ENCODE measurements at places on chromosomes 5 and 9.

DNA sequence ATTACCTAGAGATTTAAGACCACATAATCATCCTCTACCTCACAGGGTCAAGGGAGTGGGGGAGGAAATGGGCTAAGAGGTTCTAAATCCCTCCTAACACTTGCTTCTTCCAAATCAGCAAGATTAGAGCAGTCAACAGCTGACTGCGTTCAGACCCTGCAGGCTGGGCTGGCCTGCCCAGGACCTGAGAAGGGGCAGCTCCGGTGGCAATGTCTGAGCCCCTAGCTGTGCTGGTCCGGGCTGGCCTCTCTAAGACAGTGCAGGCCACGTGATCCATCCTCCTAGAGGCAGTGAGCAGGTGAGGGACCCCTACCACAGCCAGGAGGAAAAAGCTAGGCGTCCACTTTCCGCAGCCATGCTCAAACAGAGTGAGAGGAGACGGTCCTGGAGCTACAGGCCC is at the start of gene KCNV2:
KCNV2 (plus strand) TSS at position 126 of the 400 bp plus-strand sequence; CDS start at position 356, 230 bp downstream.
- DNase-seq: no peak

- no peak for DNase-seq
Observed at GRCh38 chr9:87107072-87107471, 159.8 kb upstream of the GAS1 start.

GRCh38 chr5:103291606-103292005 is 33.0 kb downstream of the MACIR start:
- DNase-seq: no peak

DNA sequence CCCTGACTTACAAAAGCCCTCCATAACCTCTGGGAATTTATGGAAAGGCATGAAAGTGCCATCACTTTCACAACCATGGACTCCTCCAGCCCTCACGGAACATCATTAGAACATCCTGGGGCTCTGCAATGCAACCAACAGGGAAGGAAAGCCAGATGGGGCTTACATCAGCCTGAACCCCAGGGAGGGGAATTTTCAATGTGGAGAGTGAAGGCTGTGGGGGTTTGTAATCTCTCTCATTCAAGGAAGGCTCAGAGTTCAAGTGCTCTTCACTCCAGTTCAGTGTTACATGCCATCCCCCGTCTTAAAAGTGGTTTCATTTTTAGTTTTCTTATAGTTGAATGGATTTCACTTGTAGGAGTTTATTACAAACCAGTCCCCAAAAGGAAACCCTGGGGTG is 5.7 kb downstream of the SPRY4 start:
- DNase-seq: no peak

DNA sequence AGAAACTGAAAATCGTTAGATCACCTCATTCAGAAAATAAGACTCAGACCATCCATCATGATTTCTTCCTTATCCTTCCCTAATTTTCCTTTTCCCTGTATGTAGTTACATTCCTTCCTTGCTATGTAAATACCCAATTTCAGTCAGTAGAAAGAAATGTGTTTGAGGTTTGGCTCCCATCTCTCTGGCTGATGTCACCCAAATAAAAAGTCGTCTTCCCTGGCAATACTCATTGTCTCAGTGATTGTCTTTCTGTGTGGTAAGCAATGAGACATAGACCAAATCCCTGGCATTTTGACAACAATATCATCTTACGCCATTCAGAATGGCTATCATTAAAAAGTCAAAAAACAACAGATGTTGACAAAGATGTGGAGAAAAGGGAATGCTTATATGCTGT is 303.9 kb upstream of the EDIL3 start:
- peak; percentile 85 for DNase-seq

- no peak for DNase-seq
Observed at GRCh38 chr5:135169753-135170152, 135.7 kb upstream of the PITX1 start.

GRCh38 chr9:3513265-3513818 is 12.5 kb downstream of the RFX3 start:
- DNase-seq: no peak

DNA sequence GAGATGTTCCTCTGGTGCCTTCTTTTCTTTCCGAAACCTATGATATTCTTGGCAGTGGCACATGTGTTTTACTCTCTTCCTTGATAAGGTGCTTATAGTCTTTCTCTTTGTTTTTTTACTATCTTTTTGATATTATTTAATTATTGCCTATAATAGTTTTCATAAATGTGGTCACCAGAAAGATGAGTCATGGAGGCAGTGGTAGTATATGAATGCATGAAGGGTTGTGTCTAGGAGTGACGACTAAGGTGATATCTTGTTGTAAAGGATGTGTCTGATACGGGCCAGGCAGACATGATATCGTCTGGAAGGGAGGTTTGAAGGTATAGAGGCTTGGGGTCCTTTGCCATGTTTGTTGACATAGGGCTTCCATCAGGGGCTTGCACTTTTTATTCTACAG is 36.8 kb downstream of the SLC44A1 start:
- DNase-seq: no peak

- no peak for DNase-seq
Observed at GRCh38 chr9:32326146-32326545, 58.3 kb upstream of the ACO1 start.

DNA sequence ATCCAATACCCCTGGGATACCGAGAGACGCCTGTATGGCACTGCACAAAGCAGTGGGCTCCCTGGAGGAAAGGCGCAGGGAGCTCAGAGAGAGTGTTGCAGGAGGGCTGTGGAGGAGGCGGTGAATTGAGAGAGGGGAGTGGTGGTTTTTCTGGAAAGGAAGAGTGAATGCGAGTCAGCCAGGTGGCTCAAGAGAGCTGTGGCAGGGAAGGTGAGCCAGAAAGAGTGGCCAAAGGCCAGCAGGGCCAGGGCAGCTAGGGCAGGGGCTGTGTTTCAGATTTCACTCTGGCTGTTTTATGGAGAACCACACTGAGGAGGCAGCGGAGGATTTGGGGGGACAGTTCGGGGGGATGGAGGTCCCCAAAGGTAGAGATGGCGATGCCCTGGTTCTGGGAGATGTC is 13.0 kb upstream of the DAB2IP start:
- no peak for DNase-seq

DNA sequence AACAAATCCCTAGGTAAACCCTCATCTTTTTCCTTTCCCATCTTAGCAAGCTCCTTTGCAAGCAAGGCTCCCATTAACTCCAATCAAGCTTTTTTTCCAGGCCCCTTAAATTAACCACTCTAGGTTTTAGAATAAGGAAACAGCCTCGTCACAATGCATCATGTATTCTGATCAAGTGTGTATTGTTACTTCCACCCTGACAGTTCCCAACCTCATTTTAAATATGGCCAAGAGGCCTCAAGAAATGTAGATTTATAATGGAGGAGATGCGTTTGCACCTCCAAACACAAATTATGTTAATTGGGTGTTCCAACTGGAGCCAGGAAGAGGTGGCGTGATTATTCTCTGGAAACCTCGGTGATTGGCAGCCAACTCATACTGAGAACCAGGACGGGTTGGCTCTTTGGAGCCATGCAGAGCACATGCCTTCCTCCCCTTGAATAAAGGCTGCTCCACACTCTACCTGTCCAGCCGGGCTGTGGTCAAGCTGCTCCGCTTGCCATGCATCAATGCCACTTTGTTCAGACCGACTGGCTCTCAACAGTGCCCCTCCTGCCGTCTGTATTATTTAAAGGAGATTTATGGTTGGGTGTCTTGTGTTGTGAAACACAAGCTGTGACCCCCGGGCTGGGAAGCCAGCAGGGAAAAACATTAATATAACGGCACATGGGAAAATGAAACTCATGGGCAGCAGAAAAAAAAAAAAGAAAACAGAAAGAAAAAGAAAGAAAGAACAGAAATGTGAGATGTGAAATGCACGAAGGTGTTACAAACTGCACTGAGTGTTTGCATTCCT is 191.1 kb downstream of the EBF1 start:
- no peak for DNase-seq

DNA sequence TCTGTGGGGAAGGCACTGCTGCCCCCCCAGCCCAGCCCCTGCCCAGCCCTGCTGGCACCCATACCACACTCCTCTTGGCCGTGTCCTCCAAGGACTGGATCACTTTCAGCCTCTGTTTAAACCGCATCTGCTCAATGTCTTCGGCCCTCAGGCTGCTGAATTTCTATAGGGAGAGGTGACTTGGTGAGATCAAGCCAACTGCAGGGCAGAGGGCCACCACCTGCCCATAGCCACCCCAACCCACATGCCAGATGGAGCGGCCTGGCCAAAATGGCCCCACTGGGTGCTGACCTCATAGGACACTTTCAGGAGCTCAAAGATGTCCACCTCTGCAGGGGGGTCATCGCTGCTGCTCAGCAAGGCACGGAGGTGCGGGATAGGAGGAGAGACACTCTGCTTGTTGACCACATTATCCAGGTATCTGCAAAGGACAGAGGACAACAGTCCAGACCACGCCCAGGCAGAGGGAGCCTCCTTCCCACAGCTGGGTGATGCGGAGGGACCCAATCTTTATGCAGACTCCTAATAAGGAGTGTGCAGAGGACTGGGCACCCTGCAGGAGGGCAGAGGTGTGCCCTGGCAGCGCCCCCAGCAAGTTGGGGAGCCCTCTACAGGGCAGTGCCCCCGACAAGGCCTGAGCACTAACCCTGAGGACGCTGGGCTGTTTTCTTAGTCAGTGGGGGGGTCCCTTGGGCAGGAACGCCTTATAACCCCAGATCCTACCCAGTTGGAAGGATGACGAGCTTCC is 14.4 kb upstream of the MRNIP start:
- DNase-seq: no peak

DNA sequence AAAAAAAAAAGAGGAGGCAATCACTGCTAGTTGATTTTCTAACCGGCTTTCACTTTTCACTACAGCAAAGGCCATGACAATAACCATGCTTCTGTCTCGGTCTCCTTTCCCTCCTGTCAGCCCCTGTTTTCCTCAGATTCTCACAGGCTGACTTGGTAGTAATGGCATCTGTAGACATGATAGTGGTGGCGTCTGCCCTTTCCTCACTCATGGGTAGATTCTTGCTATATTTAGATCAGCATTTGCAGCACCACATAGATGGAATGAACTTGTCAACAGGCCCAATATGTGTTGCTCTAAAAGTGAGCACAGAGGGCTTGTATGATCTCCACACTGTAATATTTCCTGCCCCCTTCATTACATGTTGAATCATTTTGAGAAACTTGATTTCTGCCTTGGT is 120.3 kb upstream of the FTMT start:
- DNase-seq: no peak

DNA sequence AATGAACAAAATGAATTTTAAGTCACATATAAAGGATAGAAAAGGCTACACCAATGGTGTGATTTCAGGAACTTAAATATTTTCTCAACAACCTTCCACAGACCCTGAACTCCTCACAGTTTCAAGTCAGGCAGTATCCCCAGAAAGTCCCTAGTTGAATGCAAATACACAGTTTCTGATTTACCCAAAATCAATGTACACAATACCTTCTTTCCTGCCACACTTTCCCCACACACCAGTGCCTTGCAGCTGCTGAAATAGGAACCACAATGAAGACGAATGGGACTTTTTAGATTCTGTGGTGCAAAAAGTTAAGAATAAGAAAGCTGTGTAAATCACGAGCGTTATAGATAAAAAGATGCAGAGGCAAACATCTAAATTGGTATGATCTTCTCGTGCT is 552.4 kb upstream of the MEF2C start:
- no peak for DNase-seq

DNA sequence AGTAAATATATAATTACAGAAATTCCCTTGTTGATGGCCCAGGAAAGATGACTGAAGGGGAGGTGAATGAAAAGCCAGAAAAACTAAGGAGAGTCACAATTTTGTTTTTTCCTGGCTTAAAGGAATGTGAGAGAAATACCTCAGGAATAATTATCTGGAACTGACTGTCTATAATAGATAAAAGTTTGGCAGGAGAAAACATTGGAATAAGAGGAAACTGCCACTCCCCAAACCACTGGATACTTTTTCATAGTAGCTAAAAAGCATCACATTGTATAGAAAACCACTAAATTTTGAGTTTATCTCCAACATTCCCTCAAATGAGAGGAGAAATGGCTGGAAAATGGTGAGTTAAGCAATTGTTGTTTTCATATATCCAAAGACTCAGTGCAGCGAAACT is 326.0 kb downstream of the NPR3 start:
- DNase-seq: no peak

DNA sequence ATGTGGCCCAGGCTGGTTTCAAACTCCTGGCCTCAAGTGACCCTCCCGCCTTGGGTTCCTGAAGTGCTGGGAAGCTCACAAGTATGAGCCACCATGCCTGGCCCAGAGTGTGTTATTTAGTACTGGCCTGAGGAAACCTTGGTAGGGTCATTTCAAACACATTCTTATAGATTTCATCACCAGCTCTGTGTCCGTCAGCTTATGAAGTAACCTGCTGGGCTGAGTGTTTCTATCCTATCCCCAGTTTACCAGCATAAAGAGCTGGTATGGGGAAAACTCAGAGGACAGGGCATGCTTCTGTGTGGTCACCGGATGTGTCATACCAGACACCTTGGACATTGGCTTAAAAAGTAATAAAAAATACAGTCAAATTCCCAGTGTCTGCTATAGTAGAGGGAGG is 45.3 kb downstream of the PTPN3 start:
- DNase-seq: peak; percentile 43

DNA sequence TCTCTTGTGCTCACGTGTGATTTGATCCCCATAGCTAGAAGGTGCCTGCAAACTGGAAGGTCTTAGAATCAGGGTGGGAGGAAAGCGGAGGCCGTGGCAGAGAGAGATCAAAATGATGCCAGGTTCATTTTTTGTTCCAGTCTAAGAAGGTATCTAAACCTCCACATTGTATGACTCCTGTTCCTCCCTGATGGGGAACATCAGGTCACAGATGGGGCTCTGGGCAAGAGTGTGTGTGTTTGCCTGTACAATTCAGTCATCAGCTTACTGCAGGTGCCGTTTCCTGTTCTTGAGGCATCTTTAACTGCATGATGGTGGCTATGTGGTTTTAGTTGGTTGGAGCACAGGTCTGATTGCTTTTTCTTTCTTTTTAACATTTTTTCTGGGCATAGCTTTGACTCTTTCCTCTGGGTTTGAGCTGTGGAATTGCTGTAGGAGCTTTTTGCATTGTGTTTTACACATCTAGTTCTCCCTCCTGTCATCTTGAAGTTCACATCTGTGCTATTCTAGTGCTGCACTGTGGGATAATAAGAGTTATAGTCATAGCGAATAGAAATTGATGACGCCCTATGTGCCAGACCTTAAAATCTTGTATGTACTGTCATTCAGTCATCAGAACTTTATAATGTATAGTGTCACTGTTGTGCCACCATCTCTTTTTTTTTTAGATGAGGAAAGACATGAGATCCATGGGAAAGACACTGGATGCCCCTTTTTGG is 30.8 kb downstream of the ARHGAP26 start:
- no peak for DNase-seq

GRCh38 chr9:136899196-136899595 is 12.9 kb downstream of the TRAF2 start:
- no peak for DNase-seq

DNA sequence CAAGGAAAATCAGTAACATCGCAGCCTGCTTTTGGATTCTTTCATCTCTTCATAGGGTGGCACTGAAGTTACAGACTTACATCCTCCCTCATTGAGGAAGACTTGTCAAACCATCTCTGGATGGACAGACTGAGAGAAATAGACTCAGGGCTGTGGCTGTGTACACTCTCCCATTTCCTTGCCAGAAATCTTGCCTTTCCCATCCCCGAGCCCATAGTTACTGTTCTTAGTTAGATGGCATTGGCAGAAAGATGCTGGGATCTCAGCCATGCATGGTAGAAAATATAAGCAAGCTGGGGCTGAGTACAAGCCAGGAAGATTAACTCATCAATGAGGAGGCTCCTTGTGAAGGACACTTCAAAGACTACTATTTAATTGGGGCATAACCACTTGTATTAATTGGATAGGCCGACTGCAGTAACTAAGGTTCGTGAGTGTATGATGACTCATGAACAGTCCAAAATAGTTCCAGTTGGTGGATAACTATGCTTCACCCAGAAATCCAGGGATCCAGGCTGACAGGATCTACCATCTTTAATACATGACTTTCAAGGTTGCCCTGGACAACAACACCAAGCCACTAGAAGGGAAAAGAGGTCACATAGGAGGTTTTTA is 137.9 kb downstream of the TMEM38B start:
- DNase-seq: peak; percentile 13
